Posterior vena cava (tissue), 2 donors: ENCODE measurements at places on chromosomes 1 and 21. TPM values are rescaled to one million over a fixed set of nuclear protein-coding genes. Genes with fewer than 3 reads are reported as not detected.

The MROH9 gene
- 0.24 TPM for total RNA-seq

DNA sequence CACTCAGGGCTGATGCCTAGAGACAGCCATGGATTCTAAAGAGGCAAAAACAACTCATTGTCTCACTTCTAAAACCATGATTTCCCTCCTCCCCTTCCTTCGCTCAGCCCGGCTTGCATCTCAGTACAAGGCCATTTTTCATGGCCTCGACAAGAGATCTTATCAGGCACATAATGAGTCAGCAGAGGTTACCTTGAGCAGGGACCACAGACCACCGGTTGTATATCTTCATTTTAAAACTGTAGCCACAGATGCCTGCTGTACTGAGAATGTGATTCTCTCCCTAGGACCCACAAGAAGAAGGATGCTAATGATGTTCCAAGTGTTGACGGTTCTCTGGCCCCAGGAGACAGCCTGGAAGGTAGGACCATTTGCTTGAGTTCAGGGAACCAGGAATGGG is 331.9 kb downstream of the AJAP1 start:
- DNase-seq, result no peak

DNA sequence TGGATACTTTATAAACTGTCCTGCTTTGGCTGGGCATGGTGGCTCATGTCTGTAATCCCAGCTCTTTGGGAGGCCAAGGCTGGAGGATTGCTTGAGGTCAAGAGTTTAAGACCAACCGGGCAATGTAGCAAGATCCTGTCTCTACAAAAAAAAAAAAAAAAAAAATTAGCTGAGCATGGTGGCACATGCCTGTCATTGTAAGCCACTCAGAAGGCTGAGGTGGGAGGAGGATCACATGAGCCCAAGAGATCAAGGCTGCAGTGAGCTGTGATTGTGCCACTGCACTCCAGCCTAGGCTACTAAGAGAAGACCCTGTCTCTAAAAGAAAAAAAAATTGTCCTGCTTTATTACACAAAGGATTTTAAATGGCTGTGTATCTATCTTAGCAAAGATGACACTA is 95.2 kb downstream of the LBR start:
- no peak for DNase-seq

DNA sequence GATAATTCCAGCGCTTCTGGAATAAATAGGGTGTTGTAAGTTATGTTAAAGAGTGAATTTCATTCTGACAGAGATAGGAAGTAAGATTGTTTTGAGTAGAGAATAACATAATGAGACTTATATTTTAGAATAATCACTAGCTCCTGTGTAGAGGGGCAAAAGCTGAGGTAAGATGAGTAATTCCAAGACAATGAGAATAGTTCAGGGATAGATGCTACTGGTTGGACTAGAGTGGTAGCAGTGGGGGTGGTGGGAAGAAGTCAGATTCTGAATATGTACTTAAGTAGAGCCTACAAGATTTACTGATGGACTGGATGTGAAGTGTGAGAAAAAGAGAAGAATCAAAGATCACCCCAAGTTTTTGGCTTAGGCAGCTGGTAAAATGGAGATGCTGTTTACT is 23.3 kb upstream of the MOV10 start:
- no peak for DNase-seq

The RGS8 gene
- not detected for total RNA-seq

GRCh38 chr1:107263291-107263915 is 122.6 kb downstream of the NTNG1 start:
- DNase-seq, result no peak

DNA sequence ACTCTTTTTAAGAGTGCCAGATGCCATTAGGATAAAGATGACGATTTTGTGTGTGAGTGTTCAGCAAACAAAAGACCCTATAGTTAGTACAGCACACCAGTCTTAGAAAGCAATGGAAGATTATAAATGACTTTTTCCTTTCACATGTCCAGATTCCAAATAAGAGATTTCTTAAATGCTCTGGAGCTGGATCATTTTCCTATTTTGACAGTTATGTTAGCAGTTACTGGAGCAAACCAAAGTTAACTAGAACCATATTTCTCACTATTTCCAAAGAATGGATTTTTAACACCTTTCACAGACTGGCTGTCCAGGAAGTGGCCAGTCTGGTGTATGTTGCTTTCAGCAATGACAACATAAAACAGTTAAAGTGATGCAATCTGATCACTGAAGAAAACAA is 905.8 kb upstream of the ADGRL2 start:
- no peak for DNase-seq

GRCh38 chr1:28058168-28058567 is 30.2 kb downstream of the EYA3 start:
- DNase-seq, result no peak

GRCh38 chr1:43802356-43802980 is 95.1 kb downstream of the ST3GAL3 start:
- DNase-seq, result no peak

DNA sequence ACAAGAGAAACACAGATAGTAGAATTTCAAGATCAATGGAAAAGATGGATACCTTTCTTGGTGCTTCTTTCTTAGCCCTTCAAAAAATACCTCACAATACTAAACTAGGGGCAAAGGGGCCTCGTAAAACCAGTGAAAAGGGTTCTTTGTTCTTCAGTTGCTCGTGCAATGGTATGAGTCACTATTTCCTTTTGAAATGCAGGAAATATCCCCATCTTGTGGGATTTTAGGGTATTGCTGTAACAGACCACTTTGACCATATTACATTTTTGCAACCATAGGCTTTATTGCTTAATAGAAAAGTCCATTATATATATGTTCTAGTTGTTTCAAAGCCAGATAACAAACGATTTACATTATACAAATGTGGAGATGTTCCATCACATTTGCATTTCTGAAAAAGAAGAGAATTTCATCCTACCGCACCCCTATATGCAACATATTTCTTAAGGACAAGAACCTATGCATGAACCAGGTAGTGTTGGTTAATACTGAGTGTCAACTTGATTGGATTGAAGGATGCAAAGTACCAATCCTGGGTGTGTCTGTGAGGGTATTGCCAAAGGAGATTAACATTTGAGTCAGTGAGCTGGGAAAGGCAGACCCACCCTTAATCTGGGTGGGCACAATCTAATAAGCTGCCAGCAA is 88.6 kb upstream of the PKN2 start:
- no peak for DNase-seq

The FCRL2 gene
- total RNA-seq, result not detected
